Right atrium auricular region (tissue), 2 donors: ENCODE measurements at places on chromosomes 3 and 15. TPM values are rescaled to one million over a fixed set of nuclear protein-coding genes. Genes with fewer than 3 reads are reported as not detected.

DNA sequence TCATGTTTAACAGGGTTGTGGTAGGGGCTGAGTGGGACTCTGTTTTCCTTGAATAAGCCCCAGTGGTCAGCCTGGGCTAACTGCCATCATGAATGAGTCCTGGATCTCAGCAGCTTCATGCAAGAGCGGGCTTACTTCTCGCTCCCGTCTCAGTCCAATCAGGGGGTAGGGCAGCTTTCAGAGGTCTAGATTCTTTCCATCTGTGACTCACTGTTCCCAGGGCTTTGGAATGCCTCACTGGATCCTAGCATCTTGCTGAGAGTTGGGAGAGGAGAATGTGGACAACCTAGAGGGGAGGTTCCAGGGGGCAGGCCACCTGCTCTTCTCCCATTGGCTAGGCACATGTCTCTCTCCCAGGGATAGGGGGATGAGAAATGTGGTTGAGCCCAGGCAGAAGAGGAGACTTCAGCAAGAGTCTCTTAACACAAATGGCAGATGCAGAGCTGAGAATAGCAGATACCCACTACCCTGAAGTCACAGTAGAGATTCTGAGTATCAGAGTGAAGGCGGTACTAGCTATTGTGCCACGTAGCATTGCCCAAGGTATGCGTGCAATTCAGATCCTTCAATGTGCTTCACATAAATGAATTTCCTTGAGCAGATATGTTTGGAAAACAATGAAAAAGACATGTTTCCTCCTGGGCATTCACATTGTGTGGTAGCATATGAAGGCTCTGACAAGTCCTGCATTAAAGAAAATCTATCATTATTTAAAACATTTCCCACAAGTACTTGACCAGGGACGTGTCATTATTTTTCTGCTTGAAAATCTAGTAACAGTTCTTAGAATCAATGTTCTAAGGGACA, 257.7 kb upstream of the PROK2 start:
- no peaks in the 10 kb centered on the region for H3K4me1 ChIP-seq
- H3K36me3 ChIP-seq = no peaks in the 10 kb centered on the region
- no peak overlapping the region for H3K27ac ChIP-seq
- no peak for DNase-seq

- no peak for DNase-seq
- H3K4me3 ChIP-seq = no peak overlapping the region
- H3K27ac ChIP-seq = no peak overlapping the region
Observed at GRCh38 chr15:49370782-49371181, 52.3 kb upstream of the FGF7 start.

GRCh38 chr15:28026221-28026620, 72.9 kb downstream of the OCA2 start:
- H3K4me3 ChIP-seq = no peak overlapping the region
- H3K36me3 ChIP-seq = no peaks in the 10 kb centered on the region
- no peak for DNase-seq
- H3K4me1 ChIP-seq = no peaks in the 10 kb centered on the region
- H3K27me3 ChIP-seq = no peaks in the 10 kb centered on the region

- H3K36me3 ChIP-seq = no peaks in the 10 kb centered on the region
- DNase-seq = no peak
- no peaks in the 10 kb centered on the region for H3K27me3 ChIP-seq
- H3K4me1 ChIP-seq = no peaks in the 10 kb centered on the region
Observed at GRCh38 chr15:49675041-49675440, 54.2 kb downstream of the DTWD1 start.

DNA sequence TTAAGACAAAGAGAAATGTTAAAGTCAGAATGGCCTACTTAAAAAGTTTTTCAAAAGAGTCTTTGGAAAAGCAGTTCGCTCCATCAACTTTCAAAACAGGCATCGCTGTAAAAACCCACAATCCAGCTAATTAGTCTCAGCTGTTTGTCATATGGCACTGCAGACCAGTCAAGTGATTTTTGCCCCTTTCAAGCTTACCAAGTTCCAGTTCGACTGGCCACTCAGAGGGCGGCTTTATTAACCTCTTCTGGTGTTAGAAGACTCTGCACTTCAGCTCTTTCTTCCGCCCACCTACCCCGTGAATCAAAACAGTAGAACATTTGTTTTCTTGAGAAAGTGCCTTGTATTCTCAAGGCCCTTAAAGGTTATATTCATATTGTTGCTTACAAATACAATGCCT, 19.3 kb downstream of the RAB27A start:
- no peaks in the 10 kb centered on the region for H3K36me3 ChIP-seq
- no peak overlapping the region for H3K27ac ChIP-seq
- no peak overlapping the region for H3K4me3 ChIP-seq
- no peak for DNase-seq

LMOD3 gene
- total RNA-seq = 33.1 TPM

TP63 gene
- 0.30 TPM for total RNA-seq

RTP3 gene
- not detected for total RNA-seq

SNURF gene
- total RNA-seq = 6.3 TPM
